ENCODE measurements at places on chromosomes 5 and 9.

GRCh38 chr5:90759119-90759518, 200.5 kb downstream of the ADGRV1 start:
- DNase-seq = no peak

GRCh38 chr9:110049699-110050450, 158.1 kb downstream of the C9orf152 start:
- DNase-seq = peak; percentile 3

- DNase-seq = no peak
Measured at GRCh38 chr9:115794921-115795475, 358.6 kb upstream of the PAPPA start.

- no peak for DNase-seq
Measured at GRCh38 chr9:1707291-1707690, 307.9 kb upstream of the SMARCA2 start.

DNA sequence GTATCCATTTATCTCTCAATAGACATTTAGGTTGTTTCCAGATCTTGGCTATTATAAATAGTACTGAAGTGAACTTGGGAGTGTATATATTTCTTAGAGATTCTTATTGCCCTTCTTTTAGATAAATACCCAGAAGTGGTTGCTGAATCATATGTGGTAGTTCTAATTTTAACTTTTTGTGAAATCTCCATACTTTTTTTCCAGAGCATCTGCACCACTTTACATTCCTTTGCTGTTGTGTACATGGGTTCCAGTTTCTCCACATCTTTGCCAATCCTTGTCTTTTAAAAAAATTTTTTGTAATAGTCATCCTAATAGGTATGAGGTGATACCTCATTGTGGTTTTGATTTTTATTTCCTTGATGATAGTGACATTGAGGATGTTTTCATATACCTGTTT, 303.7 kb downstream of the CCDC171 start:
- DNase-seq = no peak

GRCh38 chr9:134793288-134794188, 87.1 kb upstream of the FCN2 start:
- no peak for DNase-seq

Measured in activated CD4-positive, alpha-beta T cell treated with anti-CD3 and anti-CD28 coated beads for 4 hours (primary cell).